Bronchial epithelial cell (primary cell): ENCODE measurements at places on chromosomes 13 and 19. TPM values are rescaled to one million over a fixed set of nuclear protein-coding genes. Genes with fewer than 3 reads are reported as not detected.

Gene ZNF433
- 5.5 and 8.8 TPM in 2 replicates for total RNA-seq

Gene PSG1
- total RNA-seq, result not detected in 2 replicates

Gene PLK5
- total RNA-seq, result not detected in 2 replicates

Gene GPR4
- not detected in 2 replicates for total RNA-seq

Gene ZNF568
- 9.5 and 10.8 TPM in 2 replicates for total RNA-seq

Gene HSPB6
- 0.13 and 1.3 TPM in 2 replicates for total RNA-seq

Gene FNDC3A
- total RNA-seq, result 23.0 and 24.0 TPM in 2 replicates

Gene KLK15
- total RNA-seq, result not detected in 2 replicates

Gene AP1M1
- total RNA-seq, result 20.5 and 23.4 TPM in 2 replicates

Gene MYPOP
- 0.53 and 0.90 TPM in 2 replicates for total RNA-seq

Gene ZNF470
- total RNA-seq, result 2.9 and 4.4 TPM in 2 replicates

Gene ZNF562
- 43.4 and 49.2 TPM in 2 replicates for total RNA-seq

Gene INSL3
- total RNA-seq, result not detected in 2 replicates

Gene ADAMTSL5
- 1.8 and 3.6 TPM in 2 replicates for total RNA-seq

Gene PLEKHA4
- 0.79 and 2.2 TPM in 2 replicates for total RNA-seq

Gene SULT2A1
- not detected in 2 replicates for total RNA-seq

Gene NXNL1
- not detected in 2 replicates for total RNA-seq

Gene ZNF541
- total RNA-seq, result not detected in 2 replicates

Gene OR10H4
- not detected in 2 replicates for total RNA-seq

Gene TSSK6
- total RNA-seq, result 3.2 and 4.9 TPM in 2 replicates

Gene DLEU7
- not detected in 2 replicates for total RNA-seq

Gene PRSS57
- not detected in 2 replicates for total RNA-seq

Gene RFX2
- total RNA-seq, result 2.4 and 5.6 TPM in 2 replicates

Gene SYCN
- total RNA-seq, result not detected in 2 replicates
